Fibroblast of upper back skin (primary cell): ENCODE measurements at places on chromosomes 2 and 18.
A peak's percentile ranks its signal among the peaks of the same experiment; 100 is the strongest.

GRCh38 chr2:217795706-217796465, 206.9 kb downstream of the TNS1 start:
- DNase-seq, result peak; percentile 50

DNA sequence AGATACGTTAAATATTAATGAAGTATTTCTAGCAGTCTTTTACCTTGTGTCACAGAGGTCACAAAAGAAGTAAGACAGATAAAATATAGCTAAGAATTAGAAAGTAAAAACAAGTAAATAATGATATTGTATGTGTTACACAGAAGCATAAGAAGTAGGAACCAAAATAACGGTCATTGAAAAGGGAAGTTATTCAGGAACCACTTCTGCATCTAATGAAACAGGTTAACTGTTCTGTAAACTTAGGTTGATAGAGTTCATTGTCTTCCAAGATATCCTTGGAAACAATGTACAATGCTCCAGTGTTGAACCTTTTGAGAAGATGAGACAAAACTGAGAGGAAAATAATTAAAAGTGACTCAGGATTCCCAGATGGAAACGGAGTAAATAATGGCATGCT, 57.1 kb upstream of the CD302 start:
- DNase-seq, result no peak

DNA sequence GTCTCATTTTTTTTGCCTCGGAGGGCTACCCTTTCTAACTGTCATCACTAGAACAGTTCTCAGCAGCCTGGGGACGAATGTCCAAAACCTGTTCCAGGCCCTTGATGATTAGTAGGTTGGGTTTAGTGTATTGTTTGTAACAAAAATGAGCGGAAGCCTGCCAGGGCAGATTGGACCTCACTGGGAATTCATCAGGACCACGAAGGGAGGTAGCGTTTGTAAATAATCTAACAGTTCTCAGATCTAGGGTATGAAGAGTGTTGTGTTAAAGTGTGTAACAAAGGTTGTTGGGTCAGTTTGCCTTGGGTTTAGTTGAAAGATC, 799 bp downstream of the CEP68 start:
- DNase-seq, result no peak

GRCh38 chr2:104476075-104476474, 377.8 kb upstream of the POU3F3 start:
- no peak for DNase-seq

DNA sequence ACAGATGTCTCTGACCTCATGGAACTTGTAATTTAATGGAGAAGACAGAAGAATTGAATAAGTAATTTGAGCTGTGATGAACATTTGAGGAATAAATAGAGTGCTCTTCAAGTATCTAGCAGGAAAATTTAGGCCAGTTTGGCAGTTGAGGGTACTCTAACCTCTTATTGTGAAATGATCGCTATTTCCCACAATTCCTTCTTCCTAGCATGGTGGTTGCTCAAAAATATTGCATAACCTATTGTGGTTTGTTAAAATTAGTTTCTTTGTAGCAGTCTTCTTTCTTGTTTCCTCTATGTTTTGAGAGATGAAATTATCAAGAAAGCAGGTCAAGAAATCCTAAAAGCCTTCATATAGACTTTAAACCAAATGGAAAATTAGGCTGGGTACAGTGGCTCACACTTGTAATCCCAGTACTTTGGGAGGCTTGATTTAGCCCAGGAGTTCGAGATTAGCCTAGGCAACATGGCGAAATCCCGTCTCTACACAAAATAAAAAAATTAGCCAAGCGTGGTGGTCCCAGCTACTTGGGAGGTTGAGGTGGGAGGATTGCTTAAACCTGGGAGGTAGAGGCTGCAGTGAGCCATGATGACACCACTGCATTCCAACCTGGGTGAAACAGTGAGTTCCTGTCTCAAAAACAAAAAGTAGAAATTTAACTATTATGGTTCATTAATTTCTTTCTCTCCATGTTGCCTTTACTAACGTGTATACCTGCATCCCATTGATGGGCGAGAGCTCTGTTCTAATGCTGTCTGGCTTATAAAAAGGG, 58.7 kb downstream of the RBKS start:
- DNase-seq, result peak; percentile 23

DNA sequence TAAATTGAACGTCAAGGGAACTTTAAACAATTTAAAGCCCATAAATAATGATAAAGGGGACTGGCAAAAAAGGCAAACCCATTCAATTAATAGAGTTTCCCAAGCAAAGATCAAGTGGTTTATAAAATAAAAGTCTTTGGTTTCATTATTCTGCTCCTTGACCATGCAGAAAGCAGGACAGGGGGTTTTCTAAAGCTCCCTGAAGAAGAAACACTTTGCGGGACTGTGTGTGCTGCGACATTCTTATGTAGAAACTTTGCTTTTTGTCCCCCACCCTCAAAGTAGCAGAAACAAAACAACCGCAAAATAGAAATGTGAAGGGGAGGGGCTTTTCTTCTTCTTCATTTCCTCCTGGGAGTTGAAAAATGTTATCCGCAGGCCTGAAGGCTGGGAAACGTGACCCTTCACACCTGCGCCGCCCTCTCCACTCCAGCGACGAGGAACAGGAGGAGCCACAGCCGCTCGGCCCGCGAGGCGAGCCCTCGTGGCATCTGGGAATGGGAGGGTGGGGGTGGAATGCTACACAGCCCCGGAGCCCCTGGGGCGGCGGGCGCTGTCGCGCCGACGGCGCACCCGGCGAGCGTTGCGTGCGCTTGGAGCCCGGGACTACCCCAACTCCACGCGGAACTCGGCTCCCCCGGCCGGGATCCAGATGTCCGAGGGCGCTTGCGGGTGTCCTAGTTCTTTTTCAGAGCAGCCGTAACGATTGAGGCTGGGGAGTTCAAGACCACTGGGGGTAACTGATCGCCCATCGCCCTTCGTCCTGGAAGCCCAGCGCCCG, 4.3 kb upstream of the GBX2 start:
- DNase-seq, result no peak

- peak; percentile 96 for DNase-seq
Measured at GRCh38 chr2:205696927-205697441, 14.7 kb downstream of the NRP2 start.

DNA sequence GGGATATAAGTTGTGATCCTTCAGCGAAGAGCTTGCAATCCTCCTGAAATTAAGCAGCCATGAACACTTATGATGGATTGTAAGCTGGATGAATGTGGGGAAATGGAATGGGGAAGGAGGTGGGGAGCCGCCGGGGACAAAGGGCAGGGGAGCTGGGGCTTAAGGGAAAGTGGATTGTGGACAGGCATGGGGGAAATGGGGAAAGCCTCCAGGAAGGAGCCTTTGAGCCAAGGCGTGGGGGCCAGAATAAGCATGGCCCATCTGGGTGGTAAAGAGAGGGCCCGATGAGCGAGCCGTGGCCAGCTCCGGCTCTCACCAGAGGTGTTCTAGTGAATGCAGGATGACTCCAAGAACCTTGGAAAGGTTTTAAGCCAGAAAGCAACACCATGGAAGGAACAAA, 124.0 kb downstream of the SMAD7 start:
- no peak for DNase-seq

GRCh38 chr18:79531386-79531785, 135.7 kb downstream of the NFATC1 start:
- no peak for DNase-seq

GRCh38 chr18:61827591-61827990, 65.2 kb downstream of the RNF152 start:
- peak; percentile 28 for DNase-seq

- no peak for DNase-seq
Measured at GRCh38 chr2:45770811-45771210, 119.3 kb downstream of the PRKCE start.

- DNase-seq, result no peak
Measured at GRCh38 chr18:27627927-27628326, 442.8 kb upstream of the CHST9 start.

DNA sequence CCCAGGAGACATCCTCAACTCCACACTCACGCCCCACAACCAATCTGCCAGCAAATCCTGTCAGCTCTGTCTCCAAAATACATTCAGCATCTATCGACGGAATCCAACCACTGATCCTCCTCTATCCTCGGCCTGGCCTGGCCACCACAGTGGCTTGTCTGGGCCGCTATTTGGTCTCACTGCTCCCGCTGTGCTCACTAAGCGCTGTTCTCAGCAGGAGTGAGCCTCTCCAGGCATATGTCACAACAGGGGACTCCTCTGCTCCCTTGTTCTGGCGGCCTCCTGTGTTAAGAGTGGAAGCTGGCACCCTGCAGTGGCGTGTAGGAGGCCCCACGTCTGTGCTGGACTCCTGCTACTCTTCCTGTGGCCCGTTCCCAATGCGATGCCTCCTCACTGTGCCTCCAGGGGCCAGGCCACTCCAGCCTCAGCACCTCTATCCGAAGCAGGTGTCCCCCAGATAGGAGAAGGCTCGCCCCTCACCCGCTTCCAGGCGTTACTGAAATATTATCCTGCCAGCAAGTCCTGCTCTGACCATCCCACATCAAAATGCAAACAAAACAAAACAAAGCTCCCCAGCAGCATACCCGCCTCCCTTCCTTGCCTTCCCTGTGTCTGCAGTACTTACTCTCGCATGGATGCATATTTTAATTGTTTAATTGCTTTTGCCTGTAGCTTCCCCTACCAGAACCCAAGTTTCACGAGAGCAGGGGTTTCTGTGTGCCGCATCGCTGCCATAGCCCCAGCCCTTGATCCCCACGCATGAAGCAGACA, 39.9 kb downstream of the CENPO start:
- no peak for DNase-seq

DNA sequence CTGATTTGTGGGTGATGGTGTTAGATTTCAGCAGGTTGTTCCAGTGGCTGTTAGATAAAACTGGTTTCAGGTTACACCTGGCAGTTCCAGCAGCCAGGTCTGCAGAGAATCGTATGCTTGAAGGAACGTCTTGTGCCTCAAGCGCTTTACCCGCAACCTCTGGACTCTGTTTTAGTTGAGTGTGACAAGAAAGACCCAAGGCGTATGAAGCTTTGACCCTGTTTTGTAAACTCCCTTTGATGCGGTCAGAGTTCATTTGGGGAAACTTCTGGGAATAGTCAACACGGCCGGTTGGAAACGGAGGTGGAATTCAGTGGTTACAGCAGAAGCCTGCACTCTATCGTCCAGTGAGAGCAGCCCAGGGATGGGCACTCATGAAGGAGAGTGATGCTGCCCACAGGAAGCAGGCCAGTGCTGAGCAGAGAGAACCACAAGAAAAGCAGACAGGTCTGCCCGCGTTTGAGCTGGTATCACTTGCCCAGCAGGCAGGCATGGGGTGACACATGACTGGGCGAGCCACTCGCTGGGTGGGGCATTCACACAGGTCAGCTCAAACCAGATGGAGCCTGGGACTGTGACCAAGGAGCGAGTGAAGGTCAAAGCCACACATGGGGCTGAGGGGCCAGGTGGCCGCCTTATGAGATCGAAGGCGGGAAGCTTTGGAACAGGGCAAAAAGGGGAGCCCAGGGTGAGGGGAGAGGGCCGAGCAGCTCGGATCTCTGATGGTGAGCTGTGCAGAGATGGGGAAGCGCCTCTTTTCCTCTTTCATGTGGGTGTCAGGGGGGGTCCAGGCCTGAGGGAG, 99.6 kb upstream of the MBOAT2 start:
- DNase-seq, result no peak

- no peak for DNase-seq
Measured at GRCh38 chr2:171410101-171410500, 23.7 kb downstream of the METTL8 start.

DNA sequence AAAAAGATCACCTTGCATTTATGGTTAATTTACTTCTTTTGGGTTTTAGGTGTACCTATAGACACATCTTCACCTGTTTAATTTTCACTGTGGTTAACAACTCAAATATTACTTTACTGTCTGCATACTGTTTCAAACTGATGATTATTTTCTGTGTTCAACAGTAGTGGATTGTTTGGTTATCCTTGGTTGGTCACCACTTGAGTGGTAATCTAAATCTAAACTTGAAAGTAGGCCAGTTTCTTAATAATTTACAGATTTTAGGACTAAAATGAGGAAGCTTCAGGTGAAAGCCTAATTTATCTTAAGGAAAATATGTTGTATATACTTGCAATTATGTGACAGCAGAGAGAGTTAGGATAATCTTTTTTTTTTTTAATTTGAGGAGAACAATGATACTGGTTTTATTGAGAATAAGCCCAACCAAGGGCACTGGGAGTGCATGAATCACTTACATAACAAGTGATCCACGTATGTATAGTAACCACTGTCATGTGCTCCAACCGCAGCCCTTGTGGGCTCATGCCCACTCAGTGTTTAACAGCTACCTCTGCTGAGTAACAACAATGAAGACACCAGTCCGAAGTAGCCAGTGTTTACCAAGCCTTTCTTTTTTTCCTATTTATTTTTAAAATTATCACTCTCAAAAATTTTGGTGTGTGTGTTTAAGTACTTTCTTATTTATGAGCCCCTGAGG, 31.0 kb upstream of the WDSUB1 start:
- no peak for DNase-seq

DNA sequence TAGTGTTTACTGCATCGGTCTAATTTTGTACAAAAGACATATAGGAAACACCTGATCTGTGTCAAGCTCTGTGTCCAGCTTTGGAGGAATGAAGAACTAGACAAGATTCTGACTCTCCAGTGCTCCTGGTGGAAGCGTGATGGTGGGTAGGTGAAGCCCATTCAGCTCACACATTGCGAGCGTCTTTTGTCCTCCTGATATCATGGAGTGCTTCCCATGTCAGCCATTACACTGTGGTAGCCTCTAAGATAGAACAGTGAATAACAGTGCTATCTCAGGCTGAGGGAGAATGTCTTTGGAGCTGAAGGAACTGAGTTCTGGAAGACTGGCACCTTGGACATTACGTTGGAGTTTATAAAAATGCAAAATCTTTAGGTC, 350.2 kb downstream of the CYRIA start:
- DNase-seq, result no peak

DNA sequence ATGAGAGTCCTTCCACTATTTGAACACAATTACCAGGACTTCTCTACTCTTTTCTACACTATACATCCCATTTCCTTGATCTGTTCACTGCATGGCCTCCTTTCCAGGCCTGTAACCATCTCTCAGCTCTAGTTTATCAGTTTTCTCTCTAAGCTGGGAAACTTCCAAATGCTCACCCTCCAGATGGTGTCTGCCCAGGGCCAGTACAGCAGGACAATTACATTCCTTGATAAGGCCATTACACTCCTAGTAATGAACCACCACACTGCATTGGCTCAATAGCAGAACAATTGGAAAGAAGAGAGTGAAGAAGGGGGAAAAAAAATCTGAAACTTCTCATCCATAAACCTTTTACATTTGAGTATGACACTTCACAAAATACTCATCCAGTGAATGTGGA, 359.1 kb downstream of the ALK start:
- DNase-seq, result no peak

GRCh38 chr2:96565111-96565510, 28.6 kb downstream of the ARID5A start:
- no peak for DNase-seq

- no peak for DNase-seq
Measured at GRCh38 chr2:215829261-215829660, 184.1 kb downstream of the MREG start.

GRCh38 chr2:105144152-105144940, 97.2 kb upstream of the GPR45 start:
- DNase-seq, result no peak

- DNase-seq, result no peak
Measured at GRCh38 chr2:209688385-209688784, 83.2 kb upstream of the UNC80 start.
